ENCODE measurements at places on chromosomes 1 and 21. TPM values are rescaled to one million over a fixed set of nuclear protein-coding genes. Genes with fewer than 3 reads are reported as not detected.

EPHA8 gene
- total RNA-seq: not detected

MTARC2 gene
- not detected for total RNA-seq

KRTAP19-3 gene
- not detected for total RNA-seq

EFNA1 gene
- total RNA-seq: 0.74 TPM

GJA8 gene
- total RNA-seq: not detected

SAMD13 gene
- total RNA-seq: 0.84 TPM

CACNA1S gene
- not detected for total RNA-seq

FAM3B gene
- total RNA-seq: not detected

- H3K27me3 ChIP-seq: peaks cover 45% of the 10 kb centered on the region
- H3K4me1 ChIP-seq: no peaks in the 10 kb centered on the region
- no peak overlapping the region for H3K4me3 ChIP-seq
- DNase-seq: no peak
Measured at GRCh38 chr1:3186526-3186921, 117.5 kb downstream of the PRDM16 start.

DNA sequence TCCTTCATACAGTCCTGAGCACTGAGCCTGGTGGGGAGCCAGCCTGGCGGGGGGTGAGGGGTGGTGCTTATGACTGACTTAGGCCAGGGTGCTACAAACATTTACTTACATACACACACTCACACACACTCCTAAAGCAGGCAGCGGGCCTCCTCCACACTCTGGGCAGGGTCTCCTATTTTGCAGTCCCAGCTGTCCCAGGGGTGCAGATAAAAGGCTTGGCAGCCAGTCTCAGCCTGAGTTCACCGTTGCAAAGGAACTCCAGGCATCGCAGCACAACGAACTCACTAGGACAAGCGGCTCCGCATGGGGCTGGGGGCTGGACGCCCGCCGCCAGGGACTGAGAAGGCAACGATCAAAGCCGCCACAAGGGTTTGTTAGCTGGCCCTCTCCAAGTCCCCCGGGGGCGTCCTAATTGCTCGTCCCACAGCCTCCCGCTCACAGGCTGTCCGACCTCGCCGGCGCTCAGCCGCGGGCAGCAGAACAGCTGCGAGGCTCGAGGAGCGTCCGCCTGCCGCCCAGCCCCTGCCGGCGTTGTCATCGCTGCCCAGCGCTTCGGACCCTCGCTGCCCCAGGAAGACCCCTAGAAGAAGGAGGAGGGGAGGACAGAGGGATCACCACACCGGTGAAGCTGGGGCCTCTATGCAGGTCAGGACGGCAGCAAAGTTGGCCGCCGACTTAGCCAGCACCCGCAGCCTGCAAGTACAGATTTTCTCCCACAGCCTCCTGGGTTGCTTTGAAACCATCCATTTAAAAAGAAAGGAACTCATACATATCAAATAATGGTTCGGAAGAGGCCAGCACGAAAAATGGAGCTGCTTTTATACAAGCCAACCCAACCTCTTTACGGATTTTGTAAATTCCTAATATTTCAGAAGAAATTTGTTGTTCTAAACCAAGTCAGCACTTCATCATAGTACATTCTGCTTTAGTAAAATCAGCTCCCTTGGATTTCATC, 6.2 kb downstream of the BARHL2 start:
- DNase-seq: no peak
- H3K4me1 ChIP-seq: peaks cover 9% of the 10 kb centered on the region
- H3K27me3 ChIP-seq: peaks cover 99% of the 10 kb centered on the region

GRCh38 chr1:194919146-194919545, 1689.1 kb downstream of the KCNT2 start:
- no peaks in the 10 kb centered on the region for H3K4me1 ChIP-seq
- H3K27me3 ChIP-seq: no peaks in the 10 kb centered on the region
- H3K27ac ChIP-seq: no peak overlapping the region
- no peaks in the 10 kb centered on the region for H3K36me3 ChIP-seq

- no peak for DNase-seq
- H3K27me3 ChIP-seq: peaks cover 6% of the 10 kb centered on the region
- no peak overlapping the region for H3K27ac ChIP-seq
- peaks cover 6% of the 10 kb centered on the region for H3K4me1 ChIP-seq
- no peaks in the 10 kb centered on the region for H3K36me3 ChIP-seq
- H3K4me3 ChIP-seq: no peak overlapping the region
Measured at GRCh38 chr21:45002381-45003204, 62.8 kb downstream of the SLX9 start.

DNA sequence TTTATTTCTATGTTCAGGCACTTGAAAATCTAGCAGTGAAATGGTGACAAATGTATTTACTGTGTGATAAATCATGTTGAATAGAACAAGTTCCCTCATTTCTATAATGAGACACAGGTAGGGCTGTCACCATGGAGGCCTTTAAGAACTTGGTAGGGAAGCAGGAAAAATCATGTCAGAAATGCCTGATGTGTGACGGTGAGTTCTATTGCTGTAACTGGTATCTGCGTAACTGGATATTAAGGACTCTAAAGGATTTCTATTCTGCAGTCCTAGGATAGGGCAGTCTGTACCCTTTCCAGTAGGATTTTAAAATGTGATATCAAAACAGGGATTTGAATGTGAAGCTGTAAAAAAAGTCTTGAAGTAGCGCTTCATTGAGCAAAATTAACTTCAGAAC, 15.5 kb downstream of the ACTN2 start:
- no peaks in the 10 kb centered on the region for H3K4me1 ChIP-seq
- no peak overlapping the region for H3K4me3 ChIP-seq
- no peaks in the 10 kb centered on the region for H3K36me3 ChIP-seq
- H3K27ac ChIP-seq: no peak overlapping the region
- DNase-seq: no peak

DNA sequence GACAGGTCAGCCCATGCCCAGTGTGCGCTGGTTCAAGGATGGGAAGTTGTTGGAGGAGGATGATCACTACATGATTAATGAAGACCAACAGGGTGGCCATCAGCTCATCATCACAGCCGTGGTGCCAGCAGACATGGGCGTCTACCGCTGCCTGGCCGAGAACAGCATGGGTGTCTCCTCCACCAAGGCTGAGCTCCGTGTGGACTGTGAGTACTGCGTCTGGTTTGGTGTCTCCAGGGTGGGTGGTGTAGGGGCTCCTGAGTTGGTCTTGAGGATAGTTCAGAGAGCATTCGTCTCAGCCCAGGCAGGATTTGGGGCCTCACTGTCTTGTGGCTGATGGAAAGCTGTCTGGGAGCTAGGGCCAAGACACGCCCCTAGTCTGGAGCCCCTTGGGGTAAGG, 83.2 kb downstream of the TRIM11 start:
- H3K4me1 ChIP-seq: no peaks in the 10 kb centered on the region
- no peak overlapping the region for H3K27ac ChIP-seq
- H3K27me3 ChIP-seq: no peaks in the 10 kb centered on the region
- H3K4me3 ChIP-seq: no peak overlapping the region

DNA sequence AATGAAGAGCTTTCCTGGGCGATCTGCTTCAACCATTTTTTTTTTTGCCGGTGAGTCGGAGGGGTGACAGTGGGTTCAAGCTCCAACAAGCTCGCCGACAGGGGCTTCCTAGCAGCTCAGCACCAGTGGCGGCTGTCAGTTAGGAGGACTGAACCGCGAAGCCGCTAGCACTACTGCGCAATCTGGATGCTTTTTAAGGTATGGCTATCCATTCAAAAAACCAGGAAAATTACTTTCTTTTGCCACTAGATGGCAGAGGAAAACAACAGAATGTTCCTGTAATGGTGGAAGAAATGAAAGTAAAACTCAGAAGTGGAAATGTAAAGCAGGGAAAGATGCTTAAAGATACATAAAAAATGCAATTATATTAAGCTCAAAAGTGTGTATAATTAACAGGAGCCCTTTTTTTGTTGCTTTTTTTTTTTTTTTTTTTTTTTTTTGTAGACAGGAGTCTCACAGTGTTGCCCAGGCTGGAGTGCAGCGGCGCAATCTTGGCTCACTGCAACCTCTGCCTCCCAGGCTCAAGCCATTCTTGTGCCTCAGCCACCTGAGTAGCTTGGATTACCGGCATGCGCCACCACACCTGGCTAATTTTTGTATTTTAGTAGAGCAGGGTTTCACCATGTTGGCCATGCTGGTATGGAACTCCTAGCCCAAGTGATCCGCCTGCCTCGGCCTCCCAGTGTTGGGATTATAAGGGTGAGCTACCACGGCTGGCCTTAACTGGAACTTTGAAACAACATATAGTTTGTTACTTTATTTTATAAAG, 8.5 kb downstream of the KYAT3 start:
- H3K27ac ChIP-seq: peak overlapping the region; percentile 90
- H3K4me3 ChIP-seq: peak overlapping the region; percentile 50
- DNase-seq: no peak

DNA sequence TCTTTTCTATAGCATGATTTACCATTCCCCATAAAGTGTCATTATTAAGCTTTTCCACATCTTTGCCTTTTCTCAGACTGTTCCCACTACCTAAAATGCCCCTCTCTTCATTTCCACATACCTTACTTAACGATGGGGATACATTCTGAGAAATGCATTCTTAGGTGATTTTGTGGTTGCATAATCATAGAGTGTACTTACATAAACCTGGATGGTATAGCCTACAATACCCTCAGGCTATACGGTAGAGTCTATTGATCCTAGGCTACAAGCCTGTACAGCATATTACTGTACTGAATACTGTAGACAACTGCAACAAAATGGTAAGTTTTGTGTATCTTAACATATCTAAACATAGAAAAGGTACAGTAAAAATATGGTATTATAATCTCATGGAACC, 54.8 kb upstream of the MUTYH start:
- H3K27me3 ChIP-seq: no peaks in the 10 kb centered on the region
- no peak for DNase-seq
- H3K36me3 ChIP-seq: no peaks in the 10 kb centered on the region
- H3K4me3 ChIP-seq: no peak overlapping the region

GRCh38 chr1:2886631-2887030, 85.1 kb upstream of the TTC34 start:
- H3K36me3 ChIP-seq: no peaks in the 10 kb centered on the region
- no peak overlapping the region for H3K27ac ChIP-seq
- peaks cover 10% of the 10 kb centered on the region for H3K27me3 ChIP-seq
- DNase-seq: no peak
- H3K4me3 ChIP-seq: no peak overlapping the region

DNA sequence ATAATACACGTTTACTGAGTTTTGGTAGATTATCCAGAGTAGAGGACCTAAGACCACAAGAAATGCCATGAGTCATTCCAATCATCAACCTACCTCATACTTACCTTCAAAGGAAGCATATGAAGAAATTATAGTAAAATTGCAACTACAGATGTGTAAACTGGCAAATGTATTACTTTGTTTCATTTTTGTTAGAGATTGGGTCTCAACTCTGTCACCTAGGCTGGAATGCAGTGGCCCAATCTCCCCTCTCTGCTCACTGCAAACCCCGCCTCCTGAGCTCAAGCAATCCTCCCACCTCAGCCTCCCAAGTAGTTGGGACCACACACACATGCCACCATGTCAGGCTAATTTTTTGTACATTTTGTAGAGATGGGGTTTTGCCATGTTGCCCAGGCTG, 5.2 kb downstream of the TMCO1 start:
- no peaks in the 10 kb centered on the region for H3K27me3 ChIP-seq
- peak; percentile 20 for DNase-seq
- H3K36me3 ChIP-seq: peaks cover 47% of the 10 kb centered on the region
- peaks cover 48% of the 10 kb centered on the region for H3K4me1 ChIP-seq
- no peak overlapping the region for H3K4me3 ChIP-seq
- H3K27ac ChIP-seq: no peak overlapping the region

- no peak overlapping the region for H3K27ac ChIP-seq
- H3K4me1 ChIP-seq: no peaks in the 10 kb centered on the region
- peaks cover 11% of the 10 kb centered on the region for H3K27me3 ChIP-seq
- no peak overlapping the region for H3K4me3 ChIP-seq
Measured at GRCh38 chr1:208907790-208908189, 663.6 kb upstream of the PLXNA2 start.

- H3K36me3 ChIP-seq: no peaks in the 10 kb centered on the region
- DNase-seq: no peak
- H3K27ac ChIP-seq: no peak overlapping the region
- no peak overlapping the region for H3K4me3 ChIP-seq
Measured at GRCh38 chr1:51190961-51191360, 45.1 kb upstream of the RNF11 start.

DNA sequence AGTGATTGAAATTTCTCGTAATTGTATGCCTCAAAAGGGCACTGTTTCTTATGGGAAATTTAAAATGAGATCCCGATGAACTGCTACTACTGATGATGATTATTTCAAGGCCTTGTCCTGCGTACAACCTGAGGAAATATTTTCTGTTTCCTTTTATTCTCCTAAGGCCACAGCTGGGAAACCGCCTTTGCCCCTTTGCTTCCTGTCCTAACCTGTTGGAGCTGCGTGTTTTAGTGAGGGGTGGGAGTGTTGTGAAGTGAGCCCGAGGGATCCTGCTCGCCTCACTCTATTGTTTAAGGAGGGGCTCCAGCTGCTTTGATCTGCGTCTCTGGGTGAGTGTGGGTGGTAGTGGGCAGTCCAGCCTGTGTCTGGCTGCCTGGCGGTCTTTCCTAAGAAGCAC, 14.4 kb downstream of the LAMC2 start:
- H3K27ac ChIP-seq: no peak overlapping the region
- no peak for DNase-seq
- peaks cover 14% of the 10 kb centered on the region for H3K27me3 ChIP-seq
- no peak overlapping the region for H3K4me3 ChIP-seq
- H3K4me1 ChIP-seq: peaks cover 5% of the 10 kb centered on the region

DNA sequence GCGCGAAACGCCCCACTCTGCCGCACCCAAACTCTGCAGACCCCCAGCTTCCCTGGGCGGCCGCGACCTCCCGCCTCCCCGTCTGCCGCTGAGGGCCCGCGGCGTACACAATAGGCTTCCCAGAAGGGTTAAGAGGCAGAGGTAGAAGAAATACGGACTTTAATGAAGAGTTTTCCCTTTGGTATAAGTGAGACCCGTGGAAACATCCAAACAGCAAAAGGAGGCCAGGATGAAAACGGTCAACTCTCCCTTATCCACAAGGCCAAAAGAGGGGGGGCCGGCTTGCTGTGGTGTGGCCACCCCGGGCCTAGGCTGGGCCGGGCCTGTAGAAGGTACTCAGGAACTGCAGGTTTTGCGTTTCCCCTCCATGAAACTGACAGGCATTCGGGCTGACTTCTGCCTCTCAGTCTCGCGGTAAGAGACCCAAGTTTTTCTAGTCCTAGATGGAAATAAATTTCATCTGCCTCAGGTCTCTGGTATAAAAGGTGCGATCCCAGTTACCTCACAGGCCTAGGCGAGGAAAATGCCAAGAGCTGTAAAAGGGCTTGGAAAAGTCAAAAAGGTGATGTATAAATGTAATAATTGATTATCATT, 671 bp upstream of the PYGO2 start:
- peak overlapping the region; percentile 88 for H3K4me3 ChIP-seq
- peak overlapping the region; percentile 89 for H3K27ac ChIP-seq
- DNase-seq: no peak
- H3K36me3 ChIP-seq: peaks cover 23% of the 10 kb centered on the region
- no peaks in the 10 kb centered on the region for H3K27me3 ChIP-seq

GRCh38 chr1:202590126-202590525, 120.1 kb downstream of the SYT2 start:
- H3K36me3 ChIP-seq: no peaks in the 10 kb centered on the region
- H3K4me1 ChIP-seq: no peaks in the 10 kb centered on the region
- no peak for DNase-seq

DNA sequence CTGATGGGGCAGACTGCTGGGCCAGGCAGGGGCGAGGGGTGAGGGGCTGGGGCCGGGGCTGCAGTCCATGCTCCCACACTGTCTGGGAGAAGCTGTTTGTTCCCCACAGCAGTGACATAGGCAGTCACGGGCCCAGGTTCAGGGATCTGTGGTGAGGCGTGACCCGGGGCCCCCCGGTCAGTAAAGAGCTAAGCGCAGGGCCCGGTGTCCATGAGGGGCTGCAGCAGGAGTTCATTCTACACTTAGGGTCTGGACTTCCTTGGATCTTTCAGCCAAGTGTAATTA, 4.4 kb downstream of the PEX10 start:
- H3K27me3 ChIP-seq: no peaks in the 10 kb centered on the region
- no peak overlapping the region for H3K27ac ChIP-seq
- H3K4me3 ChIP-seq: no peak overlapping the region
- no peak for DNase-seq
- H3K4me1 ChIP-seq: peaks cover 9% of the 10 kb centered on the region
